NCI-H1417 treated with DMSO at 0.1 percent for 48 hours (cell line): ENCODE measurements at places on chromosomes 16 and 17.
A peak's percentile ranks its signal among the peaks of the same experiment; 100 is the strongest.

DNA sequence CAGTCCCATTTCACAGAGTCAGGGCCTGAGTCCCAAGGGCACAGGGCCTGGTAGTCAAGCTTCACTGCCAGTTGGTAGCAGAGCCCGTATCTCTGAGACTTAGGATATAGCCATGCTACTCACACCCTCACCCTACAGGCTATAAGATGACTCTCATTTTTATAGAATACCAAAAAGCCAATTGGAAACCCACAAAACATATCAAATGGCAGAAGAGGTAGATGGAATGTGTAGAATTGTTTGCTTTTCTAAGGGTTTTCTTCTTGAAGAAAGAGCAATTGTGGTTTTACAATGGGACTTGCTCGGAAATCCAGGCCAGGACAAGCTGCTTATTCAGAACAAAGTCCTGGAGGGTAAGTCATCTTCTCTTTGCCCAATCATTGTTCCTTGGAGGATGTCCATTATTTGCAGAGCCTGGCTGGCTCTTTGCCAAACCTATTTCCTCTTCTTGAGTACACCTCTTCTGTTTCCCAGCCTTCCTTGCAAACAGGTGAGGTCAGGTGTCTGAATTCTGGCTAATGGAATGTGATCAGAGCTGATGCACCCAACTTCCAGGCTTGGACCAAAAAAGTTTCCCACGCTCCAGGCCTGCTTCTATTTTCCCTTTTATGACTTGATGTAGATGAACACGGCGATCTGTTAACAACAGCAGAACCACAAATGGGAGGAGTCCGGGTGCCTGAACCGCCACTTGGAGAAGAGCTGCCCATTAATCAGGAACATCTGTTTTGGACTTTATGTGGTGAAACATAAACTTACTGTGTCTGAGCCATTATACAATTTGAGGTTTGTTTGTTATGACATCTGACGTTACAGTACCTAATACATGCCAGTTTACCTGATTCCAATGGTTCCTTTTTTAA lies 16.9 kb upstream of the CCL22 start:
- no peak for DNase-seq

GRCh38 chr16:50800074-50800473 lies 58.2 kb downstream of the CYLD start:
- no peak for DNase-seq

- DNase-seq = no peak
Measured at GRCh38 chr16:54241525-54241924, 45.1 kb downstream of the IRX3 start.

DNA sequence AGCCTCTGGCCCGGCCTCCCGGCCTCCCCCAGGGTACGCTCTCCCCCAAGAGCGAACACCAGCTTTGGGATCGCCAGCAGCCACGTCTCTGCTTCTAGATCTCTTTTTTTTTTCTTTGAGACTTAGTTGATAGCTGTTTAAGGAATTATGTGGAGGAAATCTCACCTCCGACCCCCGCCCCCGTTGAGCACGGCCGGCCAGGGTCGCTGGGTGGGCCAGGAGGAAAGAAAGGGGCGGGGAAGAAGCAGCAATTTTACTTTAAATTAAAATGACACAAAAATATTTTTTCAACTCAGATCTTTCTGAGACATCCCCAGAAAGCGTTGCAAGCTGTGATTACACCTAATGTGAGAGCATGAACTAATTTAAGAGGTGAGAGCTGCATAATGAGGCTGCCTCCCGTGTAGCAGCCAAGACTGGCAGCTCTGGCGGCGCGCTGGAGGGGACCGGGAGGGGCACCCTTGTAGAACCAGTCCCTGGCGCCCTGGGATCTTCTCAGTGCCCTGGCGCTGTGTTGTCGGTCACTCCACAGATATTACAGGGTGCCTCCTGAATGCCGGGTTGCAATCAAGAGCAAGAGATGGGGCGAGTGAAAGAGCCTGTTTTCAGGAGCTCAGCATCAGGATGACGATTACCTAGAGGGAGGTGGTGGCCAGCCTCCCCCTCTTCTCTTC lies 1.9 kb upstream of the CBLN1 start:
- no peak for DNase-seq

GRCh38 chr16:15783985-15784384 lies 72.8 kb downstream of the MYH11 start:
- DNase-seq = no peak

DNA sequence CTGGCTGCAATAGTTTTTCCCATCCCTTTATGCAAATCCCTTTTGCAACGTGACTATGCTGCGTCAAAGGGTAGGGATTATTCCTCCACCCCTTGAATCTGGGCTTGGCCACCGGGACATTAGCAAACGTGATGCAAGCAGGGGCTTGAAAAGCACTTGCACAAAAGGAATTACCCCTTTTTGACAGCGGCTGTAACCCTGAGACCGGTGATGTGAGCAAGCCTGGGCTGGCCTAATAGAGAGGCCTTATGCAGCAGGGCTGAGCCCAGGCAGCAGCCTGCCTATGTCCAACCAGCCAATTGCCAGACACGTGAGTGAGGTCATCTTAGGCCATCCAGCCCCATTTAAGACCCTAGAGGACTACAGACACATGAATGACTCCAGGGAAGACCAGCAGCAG lies 30.4 kb upstream of the PAFAH1B1 start:
- DNase-seq = no peak

GRCh38 chr17:64261417-64262145 lies 1.5 kb downstream of the TEX2 start:
- DNase-seq = no peak

DNA sequence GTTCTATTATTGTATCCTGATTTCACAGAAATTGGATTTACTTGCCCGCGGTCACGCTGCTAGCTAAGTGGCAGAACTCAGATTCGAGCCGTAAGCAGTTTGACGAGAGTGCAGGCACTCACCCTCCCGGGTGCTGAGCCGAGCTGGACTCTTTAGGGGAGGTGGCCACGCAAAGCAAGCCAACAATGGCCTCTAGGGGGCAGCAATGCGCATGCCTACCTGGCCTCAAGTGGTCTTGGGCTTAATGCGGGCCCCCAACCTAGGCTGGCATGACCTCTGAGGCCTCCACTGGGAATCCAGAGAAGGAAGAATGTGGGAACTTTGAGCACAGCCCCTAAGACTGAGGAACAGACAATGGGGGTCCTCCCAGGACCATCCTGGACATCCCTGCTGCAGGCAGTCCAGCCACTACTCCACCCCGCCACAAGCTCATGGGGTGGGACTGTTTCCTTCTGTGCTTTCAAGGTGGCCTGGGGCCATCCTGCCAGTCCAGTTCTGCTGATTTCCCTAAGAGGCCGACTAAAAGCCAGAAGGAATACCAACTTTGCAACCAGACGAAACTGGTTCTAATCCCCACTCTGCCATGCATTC lies 276.5 kb downstream of the XYLT1 start:
- DNase-seq = no peak

DNA sequence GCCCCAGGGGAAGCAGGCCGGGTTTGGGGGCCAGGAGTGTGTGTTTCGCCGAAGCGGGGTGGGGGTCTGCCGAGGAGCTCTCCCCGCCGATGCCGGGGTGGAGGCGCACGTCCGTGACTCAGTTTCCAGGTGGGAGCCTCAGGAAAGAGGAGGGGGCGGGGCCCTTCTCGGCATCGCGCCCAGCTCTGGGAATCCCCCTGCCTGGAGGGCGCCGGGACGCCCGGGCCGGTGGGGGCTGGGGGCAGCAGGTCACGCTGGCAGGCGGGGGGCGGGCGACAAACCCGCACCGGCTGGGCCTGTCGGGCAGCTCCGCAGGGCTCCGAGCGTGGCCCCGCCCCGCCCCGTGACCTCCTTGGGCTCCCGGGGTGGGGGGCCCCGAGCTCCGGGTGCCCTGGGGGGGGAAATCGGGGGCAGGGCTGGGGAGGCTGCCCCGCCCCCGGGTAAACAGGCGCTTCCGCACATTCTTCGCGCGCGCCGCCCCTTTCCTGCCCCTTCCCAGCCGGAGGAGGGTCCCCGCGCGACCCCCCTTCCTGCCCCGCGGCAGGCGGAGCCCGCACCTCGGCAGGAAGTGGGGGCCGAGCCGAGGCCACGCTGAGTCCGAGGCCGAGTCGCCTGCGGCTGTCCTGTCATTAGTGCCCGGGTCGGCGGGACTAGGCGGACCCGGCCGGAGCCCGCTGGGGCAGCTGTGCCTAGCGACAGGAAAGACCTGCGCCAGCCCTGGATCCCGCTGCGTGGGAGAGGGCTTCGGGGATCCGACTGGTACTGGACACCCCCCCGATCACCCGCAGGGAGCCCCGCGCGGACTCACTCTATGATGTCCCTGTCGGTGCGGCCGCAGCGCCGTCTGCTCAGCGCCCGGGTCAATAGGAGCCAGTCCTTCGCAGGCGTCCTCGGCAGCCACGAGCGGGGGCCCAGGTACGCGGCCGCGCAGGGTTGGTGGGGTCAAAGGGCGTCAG lies 9.3 kb downstream of the RIPOR1 start:
- no peak for DNase-seq

DNA sequence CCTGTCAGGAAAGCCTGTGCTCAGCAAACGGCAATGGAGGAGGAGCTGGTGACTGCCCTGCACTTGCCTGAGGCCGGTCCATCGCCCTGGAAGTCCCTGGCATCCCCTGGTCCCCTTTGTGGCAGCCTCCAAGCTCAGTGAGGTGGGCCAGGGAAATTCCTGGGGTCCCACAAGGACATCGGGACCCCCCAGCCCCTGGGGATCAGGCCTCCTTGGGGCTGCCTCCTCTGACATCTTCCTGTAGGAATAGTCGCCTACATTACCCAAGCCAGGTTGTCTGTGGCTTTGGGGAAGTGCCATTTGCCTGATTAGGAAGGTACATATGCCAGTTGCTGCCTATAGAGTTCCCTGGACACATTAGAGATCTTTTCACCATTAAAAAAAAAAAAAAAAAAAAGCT lies 7.1 kb upstream of the KRT9 start:
- no peak for DNase-seq

- no peak for DNase-seq
Measured at GRCh38 chr16:29891525-29892457, 7.6 kb downstream of the SEZ6L2 start.

DNA sequence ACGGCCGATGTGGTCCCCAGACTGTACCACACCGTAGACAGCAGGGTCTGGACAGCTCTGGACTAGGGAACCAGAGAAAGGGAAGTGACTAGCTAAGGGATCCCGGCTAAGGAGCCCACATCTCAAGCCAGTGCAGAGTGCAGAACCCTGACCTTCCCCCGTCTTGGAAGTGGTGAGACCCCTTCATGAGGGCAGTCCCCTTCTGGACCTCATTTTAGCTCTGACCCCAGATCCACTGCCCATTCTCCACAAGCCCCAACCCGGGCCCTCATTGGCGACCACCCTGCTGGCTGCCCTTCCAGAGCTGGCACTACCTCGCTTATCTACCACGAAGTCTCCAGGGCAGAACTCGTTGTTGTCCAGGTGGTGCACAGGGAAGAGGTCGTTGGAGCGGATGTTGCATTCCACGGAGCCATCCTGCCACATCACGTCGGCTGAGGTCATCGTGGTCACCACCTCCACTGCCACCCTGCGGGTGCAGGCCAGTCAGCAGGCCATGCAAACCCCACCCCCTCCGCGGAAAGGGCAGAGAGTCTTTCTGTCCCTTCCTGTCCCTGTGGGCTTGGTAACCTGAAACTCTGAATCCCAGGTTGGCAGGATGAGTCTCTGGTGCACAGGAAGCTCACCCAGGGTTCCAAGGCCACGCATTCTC lies 14.2 kb downstream of the SPHK1 start:
- no peak for DNase-seq

DNA sequence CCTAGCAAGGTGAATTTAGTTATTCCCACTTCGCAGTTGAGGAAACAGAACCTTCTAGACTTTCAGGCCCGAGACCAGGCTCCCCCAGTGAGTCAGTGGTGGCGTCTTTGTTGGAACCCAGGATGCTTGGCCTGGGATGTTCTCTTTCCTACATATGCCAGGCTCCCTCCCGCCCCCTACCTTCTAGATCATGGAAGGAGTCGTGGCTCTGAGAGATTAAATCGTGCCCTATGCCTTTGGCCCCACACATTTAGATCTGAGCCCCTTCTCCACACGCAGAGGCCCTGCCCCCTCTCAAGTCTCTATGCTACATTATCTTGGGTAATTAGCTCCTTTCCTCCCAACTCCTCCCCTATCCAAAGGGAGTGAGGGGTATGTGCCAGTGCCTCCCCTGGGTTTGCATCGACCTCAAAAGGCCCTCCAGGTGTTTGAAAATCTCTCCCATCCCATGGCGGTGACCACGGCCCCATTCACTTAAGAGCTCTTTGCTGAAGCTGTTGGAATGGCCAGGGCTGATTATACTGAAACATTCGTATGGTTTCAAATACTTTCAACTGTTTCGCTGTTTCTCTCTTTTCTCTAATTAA lies 3.0 kb downstream of the NGFR start:
- DNase-seq = no peak

DNA sequence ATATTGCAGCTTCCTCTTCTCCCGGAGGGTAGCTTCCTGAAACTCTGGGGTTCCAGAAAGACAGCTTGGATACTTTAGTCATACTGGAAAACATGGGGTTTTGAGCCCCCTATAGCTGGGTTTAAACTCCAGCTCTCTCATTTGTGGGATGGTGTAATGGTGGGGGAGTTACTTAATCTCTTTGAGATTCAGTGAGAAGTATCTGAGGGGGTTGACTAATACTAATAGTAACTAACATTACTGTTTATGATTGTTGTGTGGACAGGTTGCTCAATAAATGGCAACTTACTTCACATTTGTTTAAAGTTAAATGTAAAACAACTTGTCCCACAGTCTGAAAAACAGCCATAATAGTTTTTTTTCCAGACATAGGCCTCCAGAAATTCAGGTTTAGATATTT lies 5.1 kb upstream of the SUZ12 start:
- DNase-seq = no peak

GRCh38 chr17:82495844-82496528 lies 23.5 kb upstream of the FOXK2 start:
- DNase-seq = peak; percentile 31

DNA sequence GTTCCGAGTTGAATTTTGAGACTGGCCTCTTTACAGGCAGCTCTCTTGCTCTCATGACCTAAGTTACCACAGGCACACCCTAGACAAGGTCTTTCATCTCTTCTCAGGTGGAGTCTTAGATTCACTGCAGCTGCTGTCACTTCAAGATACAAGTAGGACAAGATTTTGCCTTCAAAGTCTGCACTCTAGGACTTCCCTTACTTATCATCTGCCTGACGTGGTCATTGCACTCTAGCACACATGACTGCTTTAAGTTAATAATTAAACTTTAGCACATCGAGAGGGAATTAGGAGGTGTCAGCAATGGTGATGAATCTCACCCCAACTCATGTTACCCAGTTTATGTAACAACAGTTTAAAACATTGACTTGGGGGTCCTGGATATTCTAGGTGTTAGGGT lies 25.6 kb downstream of the RNF135 start:
- DNase-seq = no peak

GRCh38 chr17:65058593-65058992 lies 2.1 kb upstream of the GNA13 start:
- no peak for DNase-seq

DNA sequence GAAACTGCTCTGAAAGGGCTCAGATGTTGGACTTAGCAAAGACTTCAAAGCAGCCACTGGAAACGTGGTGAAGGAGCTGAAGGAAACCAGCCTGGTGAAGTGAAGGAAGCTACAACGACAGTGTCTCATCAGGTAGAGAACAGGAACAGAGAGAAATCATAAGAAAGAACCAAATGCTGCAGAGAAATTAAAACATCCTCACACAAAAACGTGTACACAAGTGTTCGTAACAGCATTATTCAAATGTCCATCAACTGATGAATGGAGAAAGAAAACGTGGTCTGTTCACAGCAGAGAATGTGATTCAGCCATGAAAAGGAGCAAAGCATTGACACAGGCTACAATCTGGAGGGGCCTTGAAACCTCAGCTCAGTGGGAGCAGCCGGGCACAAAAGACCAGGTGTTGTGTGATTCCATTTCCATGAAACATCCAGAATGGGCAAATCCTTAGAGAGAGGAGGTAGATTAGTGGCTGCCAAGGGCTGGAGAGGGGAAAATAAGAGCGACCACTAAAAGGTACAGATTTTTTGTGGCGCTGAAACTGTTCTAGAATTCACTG lies 26.9 kb downstream of the IFT140 start:
- DNase-seq = no peak
